ENCODE measurements at places on chromosomes 3 and 15.

GRCh38 chr3:186705882-186706780 is 11.0 kb upstream of the KNG1 start:
- no peak for DNase-seq

- no peak for DNase-seq
These were observed 42.7 kb upstream of the RASGRF1 start for GRCh38 chr15:79133309-79133708.

GRCh38 chr3:192850451-192850981 is 67.1 kb downstream of the MB21D2 start:
- no peak for DNase-seq

DNA sequence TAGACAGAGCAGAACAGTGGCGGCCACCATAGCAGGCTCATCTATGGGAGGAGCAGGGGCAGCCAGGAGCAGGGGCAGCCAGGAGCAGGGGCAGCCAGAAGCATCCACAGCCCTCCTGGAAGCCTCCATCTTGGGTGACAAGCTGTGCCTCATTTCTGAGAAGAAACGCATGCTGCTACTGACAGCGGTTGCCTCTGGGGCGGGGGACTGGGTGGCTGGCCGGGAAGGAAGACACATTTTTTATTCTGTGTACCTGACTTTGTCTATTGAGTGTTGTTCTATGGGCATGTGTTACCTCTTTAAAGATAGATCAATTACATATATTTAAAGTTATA is 71.5 kb upstream of the KLF13 start:
- DNase-seq = no peak

DNA sequence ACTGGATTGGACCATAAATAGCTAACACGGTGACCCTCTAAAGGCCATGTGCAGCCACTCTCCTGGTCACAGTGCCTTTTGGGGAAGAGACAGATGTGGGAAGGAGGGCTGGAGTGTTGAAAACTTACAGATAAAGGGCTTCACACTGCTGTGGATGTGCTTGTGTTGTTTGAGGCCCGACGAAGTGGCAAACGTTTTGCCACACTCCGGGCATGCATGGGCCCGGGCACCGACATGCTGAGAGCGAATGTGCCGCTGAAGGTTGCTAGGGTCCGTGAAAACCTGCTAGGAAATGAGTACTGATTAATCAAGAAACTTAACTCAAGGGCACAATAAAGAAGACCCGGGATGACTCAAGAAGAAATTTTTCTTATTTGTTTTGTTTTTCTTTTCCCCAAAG is 542.6 kb downstream of the MECOM start:
- no peak for DNase-seq

DNA sequence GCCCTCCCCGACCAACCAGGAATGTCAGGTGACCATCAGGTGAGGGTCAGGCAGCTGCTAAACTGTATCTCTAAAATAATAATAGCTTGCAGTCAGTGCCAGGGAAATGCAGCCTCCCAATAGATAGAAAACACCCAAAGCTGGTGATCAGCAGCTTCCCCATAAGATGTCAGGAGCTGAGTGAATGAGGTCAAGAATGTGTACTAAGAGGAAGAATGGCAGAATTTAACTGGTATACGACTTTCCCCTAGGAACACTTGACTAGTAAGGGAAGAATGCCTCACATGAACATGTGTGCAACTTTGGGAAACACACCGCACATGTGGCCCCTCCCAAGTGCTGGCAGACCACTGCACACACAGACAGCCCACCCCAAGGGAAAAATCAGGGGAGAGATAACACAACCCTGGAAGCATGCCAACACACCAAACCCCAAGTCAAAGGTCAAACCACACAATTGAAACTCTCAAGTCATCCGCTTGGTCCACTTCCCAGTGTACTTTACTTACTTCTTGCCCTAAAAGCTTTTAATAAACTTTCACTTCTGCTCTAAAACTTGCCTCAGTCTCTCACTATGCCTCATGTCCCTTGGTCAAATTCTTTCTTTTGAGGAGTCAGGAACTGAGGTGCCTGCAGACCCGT is 806.5 kb downstream of the OTOL1 start:
- DNase-seq = no peak

DNA sequence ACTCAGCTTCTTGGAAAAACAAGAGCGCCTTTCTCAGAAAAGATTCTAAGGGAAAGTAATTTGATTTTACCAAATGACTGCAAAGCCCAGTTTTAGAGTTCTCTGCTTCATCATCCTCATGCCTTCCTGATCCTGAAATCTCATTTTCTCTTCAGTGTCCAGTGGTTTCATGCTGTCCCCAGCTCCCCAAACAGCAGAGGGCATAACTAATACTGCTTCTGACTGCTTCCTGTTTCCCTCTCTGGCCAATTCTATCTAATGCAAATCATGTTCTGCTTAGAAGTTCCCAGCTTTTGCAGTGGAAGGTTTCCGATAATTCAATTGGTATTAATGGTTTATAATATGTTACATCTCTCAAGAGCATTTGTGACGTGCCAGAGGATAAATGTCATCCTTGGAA is 161.1 kb downstream of the CLSTN2 start:
- no peak for DNase-seq

GRCh38 chr3:47852604-47853602 is 50.0 kb downstream of the DHX30 start:
- DNase-seq = no peak

DNA sequence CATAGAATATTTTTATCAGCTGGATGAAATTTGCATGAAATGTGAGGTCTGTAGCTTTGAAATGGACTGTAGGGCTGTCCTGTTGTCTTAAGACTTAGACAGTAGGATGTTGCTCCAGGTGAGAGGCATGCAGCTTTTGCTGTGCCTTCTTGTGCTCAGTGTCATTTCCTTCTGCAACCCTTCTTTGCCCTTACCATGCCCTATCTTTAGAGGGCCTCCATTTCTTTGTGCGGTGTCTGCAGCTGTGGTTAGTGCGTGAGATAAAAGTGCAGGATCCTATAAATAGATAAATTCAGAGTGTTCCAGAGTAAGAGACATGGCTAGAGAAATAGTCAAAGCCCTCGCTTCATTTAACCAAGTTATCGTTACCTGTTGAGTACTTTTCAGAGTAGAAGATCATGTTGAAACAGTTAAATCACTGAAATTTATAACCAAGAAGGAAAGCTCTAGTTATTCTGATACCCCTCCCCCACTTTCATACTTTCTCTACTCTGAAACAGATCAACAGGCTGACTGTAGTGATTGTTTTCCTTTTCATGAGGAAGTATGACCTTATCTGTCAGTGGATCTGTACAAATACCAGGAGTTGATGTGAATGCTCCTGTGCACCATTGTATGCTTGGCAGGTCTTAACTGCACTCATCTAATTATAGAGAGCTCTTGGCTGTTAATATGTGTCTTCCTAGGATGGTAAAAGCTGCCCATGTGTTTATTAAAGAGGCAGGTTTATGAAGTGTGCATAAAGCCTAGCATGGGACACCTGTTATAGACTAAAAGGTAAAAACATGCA is 18.2 kb downstream of the EIF3J start:
- no peak for DNase-seq

DNA sequence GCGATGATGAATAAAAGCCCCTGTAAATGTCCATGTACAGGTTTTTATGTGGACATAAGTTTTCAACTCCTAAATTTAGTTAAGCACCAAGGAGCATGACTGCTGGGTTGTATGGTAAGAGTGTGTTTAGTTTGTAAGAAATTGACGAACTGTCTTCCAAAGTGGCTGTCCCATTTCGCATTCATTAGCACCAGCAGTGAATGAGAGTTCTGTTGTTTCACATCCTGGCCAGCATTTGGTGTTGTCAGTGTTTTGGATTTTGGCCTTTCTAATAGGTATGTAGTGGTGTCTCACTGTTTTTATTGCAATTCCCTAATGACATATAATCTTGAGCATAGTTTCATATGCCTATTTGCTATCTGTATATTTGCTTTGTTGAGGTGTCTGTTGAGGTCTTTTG is 3.7 kb downstream of the ZNF621 start:
- no peak for DNase-seq

GRCh38 chr3:23440416-23441294 is 237.5 kb downstream of the UBE2E2 start:
- no peak for DNase-seq

- no peak for DNase-seq
These were observed 109.9 kb upstream of the RAP2B start for GRCh38 chr3:153052096-153052460.

GRCh38 chr15:100710222-100710621 is 107.8 kb downstream of the ASB7 start:
- no peak for DNase-seq

DNA sequence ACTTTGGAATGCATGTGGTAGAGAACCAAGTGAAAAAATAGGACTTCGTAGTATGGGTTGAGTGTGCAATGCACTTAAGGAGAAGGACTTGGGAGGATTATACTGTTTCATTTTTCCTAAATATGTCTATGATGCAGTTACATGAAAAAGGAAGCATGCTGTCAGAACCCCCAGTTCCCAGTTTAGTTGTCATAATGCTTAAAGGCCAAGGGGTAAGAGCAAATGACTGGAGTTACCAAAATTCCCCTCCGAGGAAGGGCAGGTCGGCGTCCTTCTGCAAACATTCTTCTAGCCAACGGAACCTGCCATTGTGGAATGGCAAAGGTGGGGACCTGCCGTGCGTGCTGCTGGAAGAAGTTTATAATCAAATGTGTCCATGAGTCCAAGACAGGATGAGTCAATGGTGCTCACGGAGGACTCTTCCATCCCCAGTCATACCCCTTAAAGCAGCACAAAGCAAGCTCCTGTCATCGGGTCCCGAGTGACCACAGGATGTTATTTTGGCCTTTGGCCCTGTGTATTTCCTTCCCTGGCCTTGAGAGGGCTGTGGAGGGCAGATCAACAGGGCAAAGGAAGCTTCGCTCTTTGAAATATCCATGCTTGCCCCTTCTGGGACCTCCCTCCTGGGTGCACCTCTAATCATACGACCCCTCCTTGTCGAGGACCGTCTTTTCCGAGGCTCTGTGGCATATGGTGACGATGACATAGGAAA is 93.2 kb downstream of the SLCO3A1 start:
- DNase-seq = peak; percentile 57

GRCh38 chr15:51299187-51300015 is 39.0 kb downstream of the CYP19A1 start:
- DNase-seq = peak; percentile 36

GRCh38 chr3:171783626-171784025 is 26.7 kb downstream of the PLD1 start:
- peak; percentile 11 for DNase-seq

All from NCI-H524 (cell line).